ENCODE measurements at places on chromosomes 1 and 21. TPM values are rescaled to one million over a fixed set of nuclear protein-coding genes. Genes with fewer than 3 reads are reported as not detected.

The FBLIM1 gene
- 89.3 TPM for total RNA-seq

The LHX8 gene
- total RNA-seq, result not detected

The TRIM67 gene
- not detected for total RNA-seq

The TBX15 gene
- 0.82 TPM for total RNA-seq

The KCNAB2 gene
- 28.1 TPM for total RNA-seq

The CDCA8 gene
- 1.0 TPM for total RNA-seq

The FAM151A gene
- total RNA-seq, result not detected

The TMEM50A gene
- 118 TPM for total RNA-seq

DNA sequence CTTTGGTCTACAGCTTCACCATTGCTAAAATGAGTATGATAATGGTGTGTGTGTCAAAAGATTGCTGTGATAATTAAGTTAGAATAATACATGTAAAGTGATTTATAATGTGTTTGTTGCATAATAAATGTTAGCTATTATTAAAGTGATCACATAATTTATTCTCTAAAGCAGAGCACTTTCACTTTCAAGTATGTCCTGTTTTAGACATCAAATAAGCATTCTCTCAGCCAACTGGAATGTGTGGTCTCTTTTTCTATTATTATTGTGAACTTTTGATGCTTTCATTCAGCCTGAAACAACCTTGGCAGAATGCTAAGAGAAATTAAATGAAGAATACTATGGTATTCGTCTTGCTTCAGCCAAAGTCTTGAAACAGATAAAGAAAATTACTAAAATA, 102.8 kb upstream of the COL11A1 start:
- DNase-seq, result no peak

- no peak for DNase-seq
Measured at GRCh38 chr1:156592158-156592909, 758 bp downstream of the NAXE start.

GRCh38 chr1:150688763-150689162, 8.2 kb downstream of the GOLPH3L start:
- no peak for DNase-seq

GRCh38 chr1:10283318-10283984, 73.1 kb downstream of the KIF1B start:
- DNase-seq, result no peak

DNA sequence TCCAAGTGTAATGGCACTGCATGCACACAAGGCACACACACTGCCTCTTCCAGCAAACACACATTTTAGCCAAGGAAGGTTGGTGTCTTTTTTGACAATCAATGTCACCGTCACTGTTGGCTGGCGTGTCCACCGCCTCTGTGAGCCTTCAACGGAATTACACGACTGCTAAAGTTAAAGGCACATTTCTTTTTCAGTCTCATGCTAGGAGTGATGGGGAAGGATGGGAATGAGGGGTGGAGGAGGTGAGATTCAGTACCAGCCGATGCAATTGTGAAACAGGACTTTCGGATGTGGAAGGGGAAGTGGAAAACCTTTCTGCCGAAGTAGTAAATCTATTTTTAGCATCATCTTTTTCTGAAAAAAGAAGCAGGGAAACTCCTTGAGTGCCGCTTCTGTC, 1.4 kb downstream of the ELAVL4 start:
- no peak for DNase-seq

DNA sequence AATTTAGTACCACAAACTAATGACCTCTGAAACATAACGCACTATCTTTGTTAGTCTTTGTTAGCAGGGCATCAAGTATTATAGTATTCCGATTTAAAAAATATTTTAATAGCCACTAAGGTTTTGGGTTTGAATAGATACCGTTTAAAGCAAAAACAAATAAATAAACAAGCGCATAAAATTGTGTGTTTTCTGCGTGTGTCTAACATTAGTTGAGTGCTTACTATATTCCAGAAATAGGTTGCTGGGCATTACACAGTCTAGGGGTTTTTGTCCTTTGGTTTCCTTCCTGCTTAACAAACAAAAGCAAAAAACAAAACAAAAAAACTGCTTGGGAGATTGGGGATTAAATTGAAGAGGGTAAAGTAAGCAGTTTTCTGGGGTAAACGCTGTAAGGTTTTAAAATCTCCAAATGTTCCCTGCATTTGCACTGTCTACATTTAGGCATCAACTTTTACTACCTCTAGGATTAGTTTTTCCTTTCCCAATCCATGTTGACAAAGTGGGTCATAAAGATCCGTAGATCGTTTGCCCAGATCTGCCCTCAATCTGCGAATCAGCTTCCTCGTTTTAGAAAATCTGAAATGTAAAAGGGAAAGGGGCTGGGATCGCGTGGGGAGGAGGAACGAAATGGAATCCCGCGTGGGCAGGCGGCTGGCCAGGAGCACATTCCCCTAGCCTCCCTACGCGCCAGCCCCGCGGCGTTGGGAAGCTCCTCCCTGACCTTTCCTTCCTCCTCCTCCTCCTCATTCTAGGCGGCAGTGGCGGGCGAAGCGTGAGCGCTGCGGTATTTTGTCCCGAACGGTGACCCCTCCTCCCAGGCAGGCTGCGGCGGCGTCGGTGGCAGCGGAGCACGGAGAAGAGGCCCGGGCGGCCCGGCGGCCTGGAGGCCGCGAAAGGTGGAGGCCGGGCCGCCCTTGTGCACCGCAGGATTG, at the start of gene KCTD3:
Gene KCTD3, plus strand, starts transcription at position 749 of the 935 bp plus-strand sequence. CDS start 382 bp downstream, outside the sequence.
- DNase-seq, result peak; percentile 83

DNA sequence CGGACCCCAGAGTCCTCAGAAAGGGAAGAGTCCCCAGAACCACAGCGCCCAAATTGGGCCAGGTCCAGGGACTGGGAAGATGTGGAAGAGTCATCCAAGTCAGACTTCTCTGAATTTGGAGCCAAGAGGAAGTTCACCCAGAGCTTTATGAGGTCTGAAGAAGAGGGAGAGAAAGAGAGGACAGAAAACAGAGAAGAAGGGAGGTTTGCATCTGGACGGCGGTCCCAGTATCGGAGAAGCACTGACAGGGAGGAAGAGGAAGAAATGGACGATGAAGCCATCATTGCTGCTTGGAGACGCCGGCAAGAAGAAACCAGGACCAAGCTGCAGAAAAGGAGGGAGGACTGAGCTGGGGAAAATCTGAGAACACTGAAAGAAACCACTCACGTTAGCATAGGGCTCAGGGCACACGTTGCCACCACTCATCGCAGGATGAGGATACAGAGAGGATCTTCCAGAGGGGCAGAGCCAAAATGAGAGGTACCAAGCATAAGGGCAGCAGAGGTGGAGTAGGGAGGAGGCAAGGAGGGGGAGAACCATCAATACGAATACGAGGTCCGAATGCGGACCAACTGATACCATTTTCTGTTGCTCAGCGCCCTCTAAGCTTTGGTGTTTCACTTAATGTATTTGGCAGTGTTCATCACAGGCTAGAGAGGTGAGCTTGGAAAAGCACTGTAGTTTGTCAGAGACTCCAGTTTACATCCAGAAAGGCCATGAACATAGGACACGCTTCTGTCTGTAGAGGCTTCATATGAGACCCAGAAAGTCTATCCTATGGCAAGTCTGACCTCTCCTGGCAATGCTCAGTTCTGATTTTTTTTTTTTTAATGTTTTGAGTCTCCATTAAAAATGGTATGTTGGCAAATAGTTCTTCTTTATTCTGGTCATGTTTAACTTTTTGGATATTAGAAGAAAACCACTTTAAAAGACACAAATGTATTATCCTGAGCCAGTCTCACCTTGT, 34.7 kb downstream of the STYXL2 start:
- no peak for DNase-seq

DNA sequence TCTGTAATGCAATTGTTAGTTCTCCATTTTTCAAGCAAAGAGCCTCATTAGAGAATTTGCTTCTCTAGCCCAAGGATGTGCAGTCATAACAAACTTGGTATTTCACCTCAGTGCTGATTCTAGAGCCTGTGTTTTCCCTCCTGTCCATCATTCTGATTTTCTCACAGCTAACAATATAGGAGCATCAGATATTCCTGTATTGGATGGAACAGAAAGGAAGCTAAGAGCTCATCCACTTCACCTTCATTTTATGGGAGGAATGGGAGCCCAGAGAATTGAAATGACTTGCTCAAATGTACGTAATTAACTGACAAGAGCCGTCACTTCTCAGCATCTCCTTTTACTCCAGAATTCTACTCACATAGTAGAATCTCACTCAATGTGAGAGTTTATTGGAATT, 96.6 kb downstream of the EDEM3 start:
- DNase-seq, result no peak

DNA sequence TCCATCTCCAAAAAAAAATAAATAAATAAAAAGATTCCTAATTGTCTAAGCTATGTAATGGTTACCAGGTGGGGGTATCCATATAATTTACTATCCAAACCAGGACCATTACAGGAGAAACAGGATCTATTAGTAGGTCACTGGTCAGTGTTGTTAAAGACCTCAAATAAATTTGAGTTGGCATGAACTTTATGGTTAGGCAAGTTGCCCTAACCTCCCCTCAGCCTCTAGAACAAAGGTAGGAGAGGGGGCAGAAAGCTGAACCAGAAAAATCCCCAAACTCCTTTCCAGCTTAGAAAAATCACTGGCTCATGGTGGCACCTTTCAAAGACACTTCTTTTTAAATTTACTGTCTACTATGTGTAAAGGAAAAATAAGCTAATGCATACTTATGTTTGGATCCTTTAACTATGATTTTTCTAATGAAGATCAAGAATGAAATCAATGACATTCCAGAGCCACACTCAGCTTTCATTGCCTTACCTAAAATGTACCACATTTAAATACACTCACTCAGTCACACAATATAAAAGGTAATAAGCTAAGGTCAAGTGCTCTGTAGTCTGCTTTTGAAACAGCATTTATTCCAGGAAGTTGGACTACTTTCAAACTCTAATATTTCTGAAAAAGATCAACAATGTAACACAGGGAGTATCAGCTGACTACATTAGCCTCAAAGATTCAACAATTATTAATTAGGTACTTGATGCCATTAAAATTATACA, 13.8 kb downstream of the EIF4G3 start:
- DNase-seq, result no peak

DNA sequence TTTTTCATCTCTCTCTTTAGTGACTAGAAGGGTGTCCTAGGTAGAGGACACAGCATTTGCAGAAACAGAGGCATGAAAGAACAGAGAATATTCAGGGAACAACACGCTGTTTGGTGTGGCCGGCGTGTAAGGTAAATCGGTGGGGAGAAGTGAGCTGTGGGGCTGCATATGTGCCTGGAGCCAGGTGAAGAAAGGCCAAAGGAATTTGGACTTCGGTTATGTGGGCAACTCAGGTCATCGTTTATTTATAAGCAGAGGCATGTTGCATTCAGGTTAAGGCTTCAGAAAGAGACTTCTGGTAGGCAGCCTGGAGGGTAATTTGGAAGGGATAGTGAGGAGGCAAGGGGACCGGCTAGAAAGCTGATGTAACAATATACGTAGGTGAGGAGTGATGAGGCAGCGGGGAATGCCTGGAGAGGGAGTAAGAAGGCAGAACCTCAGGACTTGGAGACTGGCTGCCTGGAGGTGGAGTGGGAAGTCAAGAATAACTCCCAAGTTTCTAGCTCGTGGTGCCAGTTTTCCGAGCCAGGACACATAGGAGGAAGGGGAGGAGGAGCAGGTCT, 64.1 kb upstream of the ACOT11 start:
- DNase-seq, result no peak

DNA sequence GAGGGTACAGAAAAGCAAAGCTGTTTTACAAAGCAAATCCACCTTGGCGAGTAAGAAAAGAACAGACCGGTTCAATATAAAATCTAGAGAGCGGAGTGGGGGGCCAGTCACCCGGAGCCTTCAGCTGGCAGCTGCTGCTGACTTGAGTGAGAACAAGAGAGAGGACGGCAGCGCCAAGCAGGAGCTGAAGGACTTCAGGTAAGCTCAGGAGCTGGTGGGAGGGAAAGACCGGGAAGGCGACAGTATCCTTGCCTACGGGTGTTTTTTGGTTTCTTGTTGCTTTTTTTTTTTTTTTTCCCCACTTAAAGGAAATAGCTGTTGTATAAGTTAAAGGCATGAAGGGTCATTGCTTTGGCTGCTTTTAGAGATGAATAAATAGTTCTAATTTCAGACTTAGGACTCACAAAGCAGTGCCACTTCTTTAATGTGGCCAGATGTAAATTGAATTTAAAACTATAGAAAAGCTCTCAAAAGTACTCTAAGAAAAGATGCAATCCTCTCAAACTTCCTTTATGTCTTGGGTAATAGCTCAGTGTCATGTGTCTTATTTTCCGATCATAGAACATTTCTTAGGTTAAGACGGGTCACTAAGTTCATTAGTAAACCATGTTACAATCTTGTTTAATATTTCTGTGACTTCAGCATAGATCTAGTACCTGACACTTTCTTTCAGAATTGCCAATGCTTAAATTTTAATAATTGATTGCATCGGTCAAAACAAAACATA, 82.8 kb downstream of the PRDM2 start:
- no peak for DNase-seq

- peak; percentile 36 for DNase-seq
Measured at GRCh38 chr1:179016706-179017382, 8.8 kb upstream of the FAM20B start.

GRCh38 chr21:16535102-16535422, 805.3 kb downstream of the USP25 start:
- DNase-seq, result no peak

DNA sequence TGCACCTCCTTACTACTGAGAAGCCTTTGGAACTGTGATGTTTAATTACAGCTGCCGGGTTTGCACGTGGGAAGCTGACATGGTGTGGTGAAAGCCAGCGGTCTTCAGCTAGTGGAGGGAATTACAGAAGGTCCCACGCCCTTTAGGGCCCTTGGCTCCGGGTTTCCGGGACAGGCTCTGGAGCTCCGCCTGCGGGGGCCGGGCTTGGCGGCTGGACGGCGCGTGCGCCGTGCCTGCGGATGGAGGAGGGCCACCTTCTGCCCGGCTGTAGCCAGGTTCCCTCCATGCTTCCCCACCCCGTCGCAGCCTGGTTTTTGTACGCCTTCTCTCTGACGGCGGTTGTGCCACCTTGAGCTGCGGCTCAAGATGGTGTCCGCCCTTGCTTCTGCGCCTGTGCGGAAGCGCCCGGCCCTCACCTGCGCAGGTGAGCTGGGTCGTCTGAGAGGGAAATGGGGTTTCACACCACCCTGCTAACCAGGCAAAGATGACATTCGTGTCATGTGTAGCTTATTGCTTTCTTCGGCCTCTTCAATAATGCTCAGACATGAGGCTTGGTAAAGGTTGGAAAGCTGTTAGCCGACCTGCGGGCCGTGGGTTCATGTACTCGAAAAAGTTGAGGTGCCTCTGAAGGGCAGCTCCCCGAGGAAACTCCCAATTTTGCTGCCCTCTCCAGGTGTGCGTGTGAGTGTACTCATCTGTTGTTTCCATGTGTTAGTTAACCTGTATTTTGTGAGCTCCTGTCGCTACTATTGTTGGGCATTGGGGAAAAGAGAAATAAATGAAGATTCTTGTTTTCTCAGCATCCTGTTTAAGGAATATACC, 36.6 kb upstream of the OPRD1 start:
- DNase-seq, result peak; percentile 84

DNA sequence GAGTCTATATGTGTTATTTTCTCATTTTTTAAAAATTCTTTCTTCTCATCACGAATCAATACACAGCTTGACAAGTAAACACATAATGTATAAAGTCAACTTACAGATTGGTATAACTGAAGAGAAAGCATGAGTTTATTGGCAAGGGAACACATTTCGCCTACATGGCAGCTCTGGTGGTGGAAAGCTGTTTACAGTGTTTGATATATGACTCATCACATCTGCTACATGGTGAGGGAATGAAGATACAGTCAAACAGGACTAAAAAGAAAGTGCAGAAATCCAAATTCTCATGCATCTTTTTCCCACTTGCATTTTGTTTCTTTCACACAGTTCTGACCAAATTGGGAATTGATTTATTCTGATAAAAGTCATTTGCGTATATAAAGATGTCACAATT, 122.2 kb upstream of the ADGRL4 start:
- no peak for DNase-seq

Data from kidney (tissue), 22 donors.